ENCODE measurements at places on chromosomes 2 and 18.
A peak's percentile ranks its signal among the peaks of the same experiment; 100 is the strongest.

DNA sequence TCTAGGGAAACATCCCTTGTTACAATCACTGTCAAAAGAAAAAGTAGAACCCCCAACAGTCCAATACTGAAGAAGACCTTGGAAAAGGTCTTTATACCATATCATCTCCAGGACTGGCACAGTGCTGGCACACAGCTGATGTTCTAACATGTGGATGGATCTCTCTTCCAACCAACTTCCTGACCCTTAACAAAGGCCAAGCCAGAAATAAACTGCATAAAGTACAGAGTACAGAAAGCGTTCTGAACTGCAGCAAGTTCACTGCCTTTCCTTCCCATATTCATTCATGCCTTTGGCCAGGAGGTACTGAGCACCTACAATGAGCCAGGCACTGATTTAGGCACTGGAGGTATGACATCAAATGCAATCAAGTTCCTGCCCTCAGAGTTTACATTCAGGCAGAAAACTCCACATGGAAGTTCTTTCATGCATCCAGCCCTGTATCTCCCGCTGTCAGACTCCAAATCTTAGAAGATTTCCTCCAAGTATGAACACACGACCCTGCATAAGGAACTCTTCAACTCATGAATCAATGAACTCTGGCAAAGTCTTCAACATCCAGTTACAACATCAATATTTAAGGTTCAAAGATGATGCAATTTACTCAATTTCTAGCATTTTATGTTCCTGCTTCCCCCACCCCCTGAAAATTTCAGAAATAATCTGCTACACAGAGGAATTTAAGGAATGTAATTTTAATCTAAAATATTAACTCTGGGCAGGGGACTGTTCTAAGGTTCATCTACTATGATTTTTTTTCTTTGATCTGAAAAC, 33.8 kb downstream of the ACVR1 start:
- no peak for DNase-seq

GRCh38 chr18:62091487-62092120, 95.3 kb downstream of the PIGN start:
- no peak for DNase-seq

GRCh38 chr2:162317861-162318327, 590 bp downstream of the IFIH1 start:
- DNase-seq = no peak

GRCh38 chr2:206086716-206087350, 859 bp upstream of the INO80D start:
- no peak for DNase-seq

- no peak for DNase-seq
Observed at GRCh38 chr2:127437781-127438726, 19.8 kb downstream of the PROC start.

- no peak for DNase-seq
Observed at GRCh38 chr18:44803019-44803650, 122.4 kb downstream of the SETBP1 start.

DNA sequence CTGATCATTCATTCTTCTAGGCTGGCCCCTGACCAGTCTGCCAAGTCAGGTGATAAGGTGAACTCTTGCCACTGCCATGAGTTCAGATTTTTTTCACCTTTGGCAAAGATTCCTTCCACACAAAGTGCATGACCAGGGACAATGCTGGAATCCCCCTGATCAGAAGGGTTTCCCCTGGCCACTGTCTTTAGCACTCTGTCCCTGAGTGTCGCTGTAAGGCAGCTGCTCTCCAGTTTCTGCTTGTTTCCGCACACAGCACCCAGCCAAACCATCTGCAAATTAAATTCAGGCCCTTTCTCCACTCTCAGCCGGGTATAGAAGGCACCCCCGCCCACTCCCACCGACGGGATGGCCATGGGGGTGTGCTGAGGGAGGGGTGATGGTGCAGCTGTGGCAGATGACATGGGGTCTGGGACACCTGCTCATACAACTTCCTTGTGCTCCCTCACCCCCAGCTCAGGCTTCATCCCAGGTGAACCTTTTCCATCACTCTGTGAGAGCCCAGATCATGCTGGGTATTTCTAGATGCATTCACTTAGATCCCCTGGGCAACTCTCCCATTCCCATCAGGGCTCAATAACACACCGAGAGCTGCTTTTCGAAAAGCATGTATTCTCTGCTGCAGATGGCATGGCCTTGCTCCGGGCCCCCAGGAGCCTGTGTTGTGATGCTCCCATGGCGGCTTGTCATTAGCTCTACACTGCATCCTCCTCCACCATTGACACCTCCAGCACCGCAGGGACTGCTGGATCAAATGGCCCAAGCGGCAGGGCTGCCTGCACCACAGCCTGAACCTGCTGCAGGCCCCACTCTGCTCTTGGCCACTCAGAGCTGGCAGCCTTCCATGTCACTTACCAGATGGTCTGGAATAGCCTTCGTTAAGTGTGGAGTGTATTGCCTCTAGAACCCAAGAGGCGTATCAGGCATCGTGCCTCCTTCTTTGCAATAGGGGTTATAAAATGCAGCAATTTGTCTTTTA, 52.3 kb upstream of the ROCK2 start:
- DNase-seq = no peak

DNA sequence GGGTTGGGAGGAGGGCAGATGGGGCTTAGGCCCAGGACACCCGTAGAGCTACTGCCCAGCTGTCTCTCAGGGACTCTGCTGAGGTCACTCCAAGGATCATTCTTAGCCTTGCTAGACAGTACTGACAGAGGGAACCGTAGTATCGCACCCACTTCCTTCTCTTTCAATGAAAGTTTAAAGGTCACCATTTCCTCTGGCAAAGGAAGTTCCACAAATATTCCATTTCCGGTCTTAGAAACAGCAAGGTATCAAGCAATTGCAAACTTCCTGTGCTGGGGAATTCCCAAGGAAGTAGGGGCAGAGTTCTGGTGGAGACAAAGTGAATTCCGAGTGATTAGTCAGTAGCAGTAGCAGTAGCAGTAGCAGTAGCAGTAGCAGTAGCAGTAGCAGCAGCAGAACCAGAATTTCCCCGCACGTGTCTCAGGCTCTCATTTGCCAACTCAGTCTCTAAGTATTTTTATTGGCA, 24.7 kb downstream of the IL1B start:
- peak; percentile 92 for DNase-seq

- no peak for DNase-seq
Observed at GRCh38 chr18:46226461-46226860, 122.3 kb downstream of the HAUS1 start.

DNA sequence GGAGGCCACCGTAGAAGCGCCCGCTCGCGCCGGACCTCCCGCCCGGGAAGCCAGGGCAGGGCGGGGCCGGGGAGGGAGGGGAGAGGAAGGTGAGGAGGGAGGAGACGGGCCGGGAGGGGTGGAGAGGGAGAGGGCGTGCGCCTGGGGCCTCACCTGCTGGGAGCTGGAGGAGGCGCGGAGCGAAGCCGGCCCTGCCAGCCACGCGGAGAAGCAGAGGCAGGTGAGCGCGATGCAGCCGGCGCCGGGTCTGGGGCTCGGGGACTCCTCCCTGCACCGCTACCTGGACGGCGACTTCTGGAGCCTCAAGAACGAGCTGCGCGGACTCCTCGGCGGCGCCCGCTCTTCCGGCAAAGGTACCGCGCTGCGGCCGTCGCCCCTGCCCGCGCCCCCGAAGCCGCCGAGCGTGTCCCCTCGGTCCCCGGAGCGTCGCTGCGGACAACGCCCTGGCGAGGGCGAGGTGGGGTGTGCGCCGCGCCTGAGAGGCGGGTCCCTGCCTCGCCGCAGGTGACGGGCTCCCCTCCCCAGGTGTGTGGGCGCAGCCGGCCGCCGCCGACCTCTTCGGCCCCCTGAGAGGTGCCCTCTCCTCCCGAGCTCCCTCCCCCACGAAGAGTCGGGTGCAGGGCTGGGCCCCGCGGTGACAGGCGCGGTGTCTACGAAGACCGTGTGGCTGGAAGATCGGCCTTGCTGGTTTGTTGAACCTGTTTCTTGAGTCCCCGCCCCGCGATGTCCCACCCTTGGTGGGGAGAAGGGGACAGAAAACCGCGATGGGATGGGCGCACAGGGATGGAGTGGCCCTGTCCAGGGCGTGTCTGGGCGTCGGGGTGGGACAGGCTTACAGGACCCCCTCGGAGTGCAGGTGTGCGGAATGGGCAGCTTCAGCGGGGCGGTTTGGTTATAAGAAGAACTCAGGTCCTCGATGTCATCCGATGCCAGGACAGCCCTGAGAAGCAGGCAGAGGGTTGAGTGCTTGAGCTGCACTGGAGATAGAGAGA, at the start of gene ACOXL:
TSS of gene ACOXL (plus strand) at position 152 of the 992 bp plus-strand sequence. CDS start 35,817 bp downstream, outside the sequence.
- no peak for DNase-seq

DNA sequence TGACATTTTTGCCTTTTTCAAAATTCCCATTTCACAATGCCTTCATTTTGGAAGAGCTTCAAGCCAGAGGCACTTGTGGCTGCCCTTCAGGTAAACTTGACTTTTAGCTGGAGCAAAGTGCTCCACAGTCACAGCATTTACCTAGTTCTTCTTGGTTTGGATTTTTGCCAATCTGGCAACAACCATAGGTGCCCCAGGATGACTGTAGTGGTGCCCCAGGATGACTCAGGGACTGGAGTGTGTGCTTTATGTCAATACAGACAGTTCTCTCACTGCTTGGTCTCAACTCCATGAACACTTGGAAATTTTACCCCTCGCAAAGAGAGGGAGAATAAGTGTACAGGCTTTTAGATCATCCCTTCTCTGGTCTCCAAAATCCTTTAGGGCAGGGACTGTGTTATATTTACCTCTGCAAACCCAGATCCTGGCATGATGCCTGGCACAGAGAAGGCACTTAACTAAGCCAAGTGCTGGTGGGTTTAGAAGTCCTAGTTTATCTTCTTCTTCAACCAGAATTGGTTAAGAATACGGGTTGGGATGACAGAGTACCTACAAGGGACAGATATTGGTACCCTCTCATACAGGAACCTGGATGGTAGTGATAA, 15.3 kb upstream of the PTPN4 start:
- DNase-seq = no peak

- no peak for DNase-seq
Observed at GRCh38 chr2:52931660-52932059, 835.9 kb upstream of the CHAC2 start.

- DNase-seq = no peak
Observed at GRCh38 chr2:31324016-31324633, 90.2 kb downstream of the EHD3 start.

DNA sequence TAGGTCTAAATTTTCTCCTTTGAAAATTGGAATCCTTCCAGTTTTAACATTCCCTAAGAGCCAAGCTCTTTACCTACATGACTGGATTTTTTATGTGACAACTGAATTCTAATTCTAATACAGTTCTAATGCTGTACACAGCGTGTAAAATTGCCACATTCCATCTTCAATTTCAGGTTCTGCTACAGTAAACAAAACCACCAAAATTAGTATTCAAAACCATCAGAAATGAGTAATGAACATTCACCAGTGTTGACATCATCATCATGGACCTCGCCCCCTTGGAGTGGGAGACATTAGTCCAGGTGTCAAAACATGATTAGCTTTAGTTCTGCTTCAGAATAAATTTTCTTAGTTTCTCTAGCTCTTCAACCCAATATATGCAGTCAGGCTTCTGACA, 133.6 kb downstream of the MBD2 start:
- DNase-seq = no peak

DNA sequence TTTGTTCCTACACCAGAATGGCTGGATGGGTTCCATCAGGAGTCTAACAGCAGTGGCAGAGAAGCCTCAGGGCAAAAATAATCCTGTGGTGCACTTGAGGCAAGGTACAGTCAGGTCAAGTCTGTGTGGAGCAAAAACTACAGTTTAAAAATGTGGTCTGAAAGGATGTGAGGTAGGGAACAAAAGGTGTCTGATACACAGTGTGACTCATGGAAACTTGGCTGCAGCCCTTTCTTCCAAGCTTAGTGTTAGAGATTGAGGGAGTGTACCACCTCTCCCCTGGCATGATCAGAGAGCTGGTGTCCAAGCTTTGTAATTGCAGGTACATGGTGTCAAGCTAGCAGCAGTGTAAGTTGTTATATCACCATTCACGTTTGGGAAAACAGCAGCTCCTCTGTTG, 8.9 kb downstream of the ANKAR start:
- no peak for DNase-seq

GRCh38 chr2:68506170-68506569, 38.8 kb downstream of the APLF start:
- DNase-seq = no peak

DNA sequence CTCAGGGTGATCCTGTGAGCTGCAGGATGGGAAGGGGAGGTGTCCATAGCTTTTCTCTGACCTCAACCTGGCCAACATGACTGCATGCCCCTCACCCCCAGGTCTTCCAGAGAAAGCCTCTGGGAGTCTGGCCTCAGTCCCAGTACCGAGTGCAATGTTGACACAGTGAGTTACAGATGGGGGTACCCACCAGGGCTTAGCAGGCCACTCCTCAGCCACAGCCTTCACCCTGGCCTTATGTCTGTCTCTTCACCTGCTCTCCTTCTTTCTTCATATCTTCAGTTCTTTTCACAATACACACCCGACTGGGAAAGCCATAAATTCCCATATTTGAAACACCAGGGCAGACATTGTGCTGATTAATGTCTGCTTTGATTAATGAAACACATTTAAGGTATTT, 33.5 kb downstream of the AOX1 start:
- no peak for DNase-seq

- DNase-seq = no peak
Observed at GRCh38 chr2:201084863-201085262, 13.1 kb downstream of the NDUFB3 start.

DNA sequence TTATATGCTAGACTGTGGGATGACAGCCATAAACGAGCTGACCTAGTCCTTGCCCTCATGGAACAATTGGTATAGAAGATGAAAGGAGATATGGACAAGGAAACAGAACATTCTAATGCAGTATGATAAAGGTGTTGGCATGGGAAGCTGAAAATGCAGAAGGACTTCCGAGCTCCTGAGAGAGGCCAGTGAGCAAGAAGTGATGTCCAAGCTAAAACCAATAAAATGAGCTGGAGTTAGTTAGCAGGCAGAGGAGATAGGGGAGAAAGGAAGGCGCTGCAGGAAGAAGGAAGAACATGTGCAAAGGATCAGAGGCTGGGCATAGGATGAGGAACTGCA, 64.5 kb downstream of the BOD1L2 start:
- no peak for DNase-seq

GRCh38 chr2:137930146-137930545, 34.1 kb upstream of the HNMT start:
- DNase-seq = no peak

- DNase-seq = peak; percentile 73
Observed at GRCh38 chr2:233976690-233977294, 59.6 kb downstream of the TRPM8 start.

DNA sequence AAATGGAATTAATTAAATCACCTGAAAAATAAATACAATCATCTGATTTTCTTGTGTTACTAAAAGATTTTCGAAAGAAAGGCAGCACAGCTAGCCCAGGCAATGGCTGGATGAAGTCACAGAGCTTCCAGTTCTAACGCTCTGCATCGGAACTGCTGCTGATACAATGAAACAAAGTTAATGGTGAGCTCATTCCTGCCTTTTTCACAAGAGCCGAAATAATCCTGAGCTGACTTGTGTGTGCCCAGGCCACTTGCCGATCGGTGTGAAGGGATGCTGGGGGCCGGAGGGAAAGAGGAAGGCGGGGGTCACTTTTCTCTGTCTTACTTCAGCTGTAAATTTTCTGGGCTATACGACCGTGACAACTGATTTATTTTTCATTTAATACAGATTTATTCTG, 149.5 kb downstream of the INO80D start:
- DNase-seq = no peak

GRCh38 chr2:1581965-1582625, 162.2 kb downstream of the PXDN start:
- no peak for DNase-seq

Measured in HFF-Myc (cell line).